ENCODE measurements at places on chromosomes 7 and 10.

- DNase-seq: peak; percentile 12
These were observed 451.9 kb downstream of the DPP6 start for GRCh38 chr7:154503962-154504550.

DNA sequence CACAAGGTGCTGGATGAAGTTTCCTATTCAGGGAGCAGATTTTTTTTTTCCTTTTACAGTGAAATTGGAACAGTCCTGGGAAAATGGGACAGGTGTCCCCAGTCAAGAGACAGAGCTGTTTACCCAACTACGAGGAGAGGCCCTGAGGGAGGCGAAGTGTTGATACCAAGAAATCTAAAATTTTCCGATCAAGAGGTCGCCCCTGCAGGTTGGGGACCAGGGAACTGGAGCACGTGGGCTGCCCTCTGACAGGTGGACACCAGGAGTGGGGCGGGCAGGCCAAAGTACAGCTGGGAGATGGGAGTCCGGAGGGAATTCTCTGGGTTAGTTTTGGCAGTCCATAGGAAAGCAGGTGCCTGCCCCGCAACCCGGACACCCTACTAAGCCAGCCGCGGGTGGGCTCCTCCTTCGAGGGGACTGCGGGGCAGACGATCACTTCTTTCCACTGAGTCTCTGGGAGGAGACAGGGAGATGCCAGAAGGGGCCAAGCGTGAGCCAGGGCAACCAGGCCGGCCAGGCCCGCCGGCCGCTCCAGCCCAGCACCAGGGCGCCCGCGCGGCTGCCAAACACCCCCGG is 965 bp upstream of the CAMK1D start:
- no peak for DNase-seq

DNA sequence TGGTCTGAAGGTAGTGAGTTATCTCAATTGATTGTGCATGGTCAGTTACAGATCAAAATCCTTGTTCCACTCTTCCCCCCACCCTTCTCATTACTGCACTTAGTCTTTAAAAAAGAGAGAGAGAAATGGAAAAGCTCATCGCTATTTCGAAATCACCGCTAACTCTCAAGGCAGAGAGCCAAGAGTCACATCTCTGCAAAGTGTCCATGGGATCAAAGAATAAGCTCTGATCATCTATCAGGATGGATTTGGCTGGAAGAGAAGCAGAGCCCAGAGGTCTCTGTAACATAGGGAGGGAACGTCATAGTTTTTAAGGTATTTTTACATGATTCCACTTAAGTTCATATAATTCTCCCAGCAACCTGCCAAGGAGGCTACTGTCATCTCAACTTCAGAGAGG is 30.0 kb upstream of the MYH16 start:
- DNase-seq: no peak

- DNase-seq: no peak
These were observed 23.3 kb downstream of the LRRC27 start for GRCh38 chr10:132355297-132355696.

DNA sequence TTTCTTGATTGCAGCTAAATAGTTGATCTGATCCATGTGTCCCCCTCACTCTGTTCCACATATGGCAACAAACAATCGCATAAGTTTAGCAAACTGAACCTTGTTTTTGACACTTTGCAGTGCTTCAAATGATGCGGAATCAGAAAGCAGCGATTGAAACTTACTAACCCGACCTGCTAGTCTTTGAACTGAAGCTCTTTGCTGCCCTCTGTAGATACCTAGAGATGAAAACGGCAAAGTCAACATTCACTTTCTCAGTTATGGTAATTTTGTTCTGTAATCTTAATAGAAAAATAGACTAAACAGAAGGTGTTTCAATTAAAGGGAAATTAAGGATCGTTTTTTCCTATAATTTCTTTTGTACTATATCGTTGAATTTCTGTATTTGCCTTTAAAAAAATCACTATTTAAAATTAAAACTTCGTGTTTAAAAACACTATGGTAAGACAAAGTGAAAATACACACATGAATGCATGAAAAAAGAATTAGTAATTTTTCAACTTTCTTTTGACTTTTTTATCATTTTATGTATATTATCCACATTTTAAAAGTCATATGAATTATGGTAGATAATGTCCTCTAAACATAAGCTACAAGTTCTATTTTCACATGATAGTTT is 276.5 kb downstream of the MAGI2 start:
- DNase-seq: peak; percentile 34
